ENCODE measurements at places on chromosomes 1 and 21. TPM values are rescaled to one million over a fixed set of nuclear protein-coding genes. Genes with fewer than 3 reads are reported as not detected.

SLC19A2 gene
- total RNA-seq: 6.1 TPM

DNA sequence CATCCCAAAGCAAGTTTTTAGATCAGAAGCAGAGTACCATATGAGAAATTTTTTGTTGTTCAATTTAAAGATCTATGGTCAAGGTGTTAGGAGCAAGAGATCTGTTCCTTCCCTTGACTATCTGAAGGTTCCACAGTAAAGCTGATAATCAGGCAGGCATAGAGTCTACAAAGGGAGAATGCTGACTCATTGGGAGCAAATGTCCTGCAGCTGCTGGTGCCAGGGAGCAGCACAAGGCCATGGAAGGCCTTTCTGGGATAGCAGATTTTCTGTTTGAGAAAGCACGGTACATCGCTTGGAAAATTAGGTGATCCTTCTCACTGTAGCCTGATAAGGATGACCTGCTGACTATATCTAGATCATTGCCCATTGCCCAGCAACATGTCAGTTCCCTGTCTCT is 210.1 kb upstream of the C1orf87 start:
- DNase-seq: no peak

DNA sequence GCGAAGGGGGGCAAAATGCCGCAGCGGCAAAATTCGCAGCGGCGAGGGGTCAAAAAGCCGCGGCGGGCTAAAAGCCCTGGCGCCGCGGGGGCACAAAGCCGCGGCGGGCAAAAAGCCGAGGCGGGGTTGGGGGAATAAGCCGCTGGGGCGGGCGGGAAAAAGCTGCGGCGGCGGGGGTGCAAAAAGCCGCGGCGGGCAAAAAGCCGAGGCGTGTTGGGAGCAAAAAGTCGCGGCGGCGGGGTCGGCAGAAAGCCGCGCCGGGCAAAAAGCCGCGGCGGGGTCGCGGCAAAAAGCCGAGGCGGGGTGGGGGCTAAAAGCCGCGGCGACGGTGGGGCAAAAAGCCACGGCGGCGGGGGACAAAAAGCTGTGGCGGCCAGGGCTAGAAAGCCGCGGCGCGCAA is 3902.5 kb downstream of the SRGAP2C start:
- no peak for DNase-seq

- no peak for DNase-seq
Measured at GRCh38 chr1:223006917-223007648, 136.0 kb downstream of the TLR5 start.

ALG6 gene
- 10.0 TPM for total RNA-seq

DNA sequence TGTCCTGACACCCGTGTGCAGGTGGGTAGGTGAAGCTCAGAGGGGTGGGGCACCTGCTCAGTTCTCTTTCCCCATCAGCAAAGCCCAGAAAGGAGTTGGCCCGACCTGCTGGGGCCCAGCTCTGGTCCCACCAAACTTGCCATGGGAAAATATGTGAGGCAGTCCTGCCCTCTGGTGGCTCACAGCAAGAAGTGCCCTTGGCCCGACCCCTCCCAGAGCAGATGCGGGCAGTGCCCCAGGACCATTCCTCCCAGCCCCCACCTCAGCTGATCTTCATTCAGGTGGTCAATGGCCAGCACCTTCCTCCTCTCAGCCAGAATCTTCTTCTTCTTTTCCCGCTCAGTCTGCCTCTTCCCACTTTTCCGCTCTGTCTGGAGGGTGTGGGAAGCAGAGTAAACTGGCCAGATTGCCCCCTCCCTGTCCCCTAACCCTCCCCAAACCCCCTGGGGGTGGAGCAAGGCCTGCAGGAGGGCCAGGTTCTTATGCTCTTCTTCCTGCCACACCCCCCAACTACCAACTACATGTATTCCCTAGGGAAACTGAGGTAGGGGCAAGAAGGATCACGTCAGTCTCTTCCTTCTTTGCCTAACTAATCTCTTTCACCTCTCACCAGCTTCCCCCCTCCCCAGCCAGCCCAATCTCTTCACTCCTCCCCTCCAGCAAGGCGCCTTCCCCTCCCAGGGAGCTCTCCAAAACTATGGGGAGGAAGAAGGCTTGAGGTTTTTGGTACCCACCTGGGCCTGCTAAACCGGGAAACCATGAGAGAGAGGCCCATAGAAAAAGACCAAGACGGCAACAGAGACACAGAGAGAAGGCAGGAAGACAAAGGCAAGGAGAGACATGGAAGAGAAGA is 15.6 kb downstream of the TNNT2 start:
- no peak for DNase-seq

ANXA9 gene
- total RNA-seq: 0.16 TPM

GRCh38 chr1:145795257-145795881 is 28.5 kb downstream of the RNF115 start:
- no peak for DNase-seq

DNA sequence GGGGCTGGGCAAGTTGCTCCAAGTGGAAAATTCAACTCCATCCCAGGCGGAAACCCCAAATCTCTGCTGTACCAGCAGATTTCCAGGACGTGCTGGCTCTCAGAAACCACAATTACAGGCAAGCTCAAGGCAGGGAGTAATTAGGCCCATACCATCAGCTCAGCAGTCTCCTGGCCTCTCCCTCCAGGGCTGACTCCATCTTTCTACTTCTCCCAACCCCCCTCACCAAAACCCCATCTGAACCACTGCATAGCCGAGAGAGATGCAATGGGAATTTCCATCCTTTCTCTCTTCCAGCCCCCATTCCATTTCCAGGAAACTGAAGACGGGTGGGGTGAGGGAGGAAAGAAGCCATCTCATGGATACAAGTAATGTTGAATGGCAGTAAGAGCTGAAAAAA is 41.2 kb downstream of the ARHGEF11 start:
- DNase-seq: no peak

- no peak for DNase-seq
Measured at GRCh38 chr1:213884942-213885341, 102.8 kb upstream of the PROX1 start.

CRP gene
- not detected for total RNA-seq

DNA sequence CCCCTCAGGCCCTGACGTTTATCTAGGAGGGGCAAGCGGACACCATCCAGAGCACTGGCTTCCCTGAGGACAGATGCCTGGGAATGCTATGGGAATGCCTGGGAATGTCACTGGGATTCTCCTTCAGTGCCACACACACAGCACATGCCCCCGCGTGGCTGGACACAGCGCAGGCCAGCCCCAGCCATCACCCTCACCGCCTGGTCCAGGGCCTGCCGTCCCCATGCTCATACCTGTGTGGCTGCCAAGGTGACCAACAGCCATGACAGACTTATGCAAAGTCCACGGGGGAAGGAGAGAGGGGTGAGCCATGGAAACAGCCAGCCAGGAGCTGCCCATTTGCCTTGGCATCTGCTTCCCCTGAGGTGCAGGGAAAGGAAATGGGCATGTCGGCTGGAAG is 5.7 kb upstream of the TAS1R2 start:
- DNase-seq: no peak

DNA sequence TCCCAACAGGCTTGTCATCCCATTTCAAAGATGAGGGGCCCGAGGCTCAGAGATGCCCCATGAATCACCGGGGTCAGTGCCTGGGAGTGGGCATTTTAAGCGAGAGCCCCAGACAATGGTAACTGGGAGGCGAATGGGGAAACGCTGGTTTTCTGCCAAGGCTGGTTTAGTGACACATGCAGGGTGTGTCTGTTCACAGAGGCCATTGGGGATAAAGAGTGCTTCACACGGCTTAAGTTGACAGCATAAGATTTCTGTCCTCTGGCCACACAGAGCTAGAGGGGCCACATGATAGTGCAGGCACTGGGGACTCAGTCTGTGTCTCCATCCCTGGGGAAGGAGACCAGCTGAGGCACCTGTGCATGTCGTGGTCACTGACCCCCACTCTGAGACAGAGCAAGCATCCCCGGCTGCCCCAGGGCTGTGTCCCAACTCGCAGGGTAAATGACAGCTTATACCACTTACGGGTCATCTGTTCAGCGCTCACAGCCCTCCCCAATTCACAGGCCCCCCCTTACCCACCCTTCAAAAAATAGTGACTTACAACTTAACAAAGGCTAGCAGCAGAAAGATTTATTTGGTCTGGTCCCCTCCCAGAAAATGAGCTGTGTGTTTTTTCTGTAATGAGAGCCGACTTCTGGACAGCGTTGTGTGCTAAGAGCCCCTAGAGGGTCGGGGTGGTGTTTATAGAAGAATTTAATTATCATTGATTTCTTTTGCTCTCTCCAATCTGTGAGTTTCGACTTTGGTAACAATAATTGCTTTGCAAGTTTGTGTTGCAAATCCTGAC is 34.9 kb upstream of the ARHGEF16 start:
- no peak for DNase-seq

- no peak for DNase-seq
Measured at GRCh38 chr1:36458910-36459309, 5.3 kb downstream of the MRPS15 start.

DNA sequence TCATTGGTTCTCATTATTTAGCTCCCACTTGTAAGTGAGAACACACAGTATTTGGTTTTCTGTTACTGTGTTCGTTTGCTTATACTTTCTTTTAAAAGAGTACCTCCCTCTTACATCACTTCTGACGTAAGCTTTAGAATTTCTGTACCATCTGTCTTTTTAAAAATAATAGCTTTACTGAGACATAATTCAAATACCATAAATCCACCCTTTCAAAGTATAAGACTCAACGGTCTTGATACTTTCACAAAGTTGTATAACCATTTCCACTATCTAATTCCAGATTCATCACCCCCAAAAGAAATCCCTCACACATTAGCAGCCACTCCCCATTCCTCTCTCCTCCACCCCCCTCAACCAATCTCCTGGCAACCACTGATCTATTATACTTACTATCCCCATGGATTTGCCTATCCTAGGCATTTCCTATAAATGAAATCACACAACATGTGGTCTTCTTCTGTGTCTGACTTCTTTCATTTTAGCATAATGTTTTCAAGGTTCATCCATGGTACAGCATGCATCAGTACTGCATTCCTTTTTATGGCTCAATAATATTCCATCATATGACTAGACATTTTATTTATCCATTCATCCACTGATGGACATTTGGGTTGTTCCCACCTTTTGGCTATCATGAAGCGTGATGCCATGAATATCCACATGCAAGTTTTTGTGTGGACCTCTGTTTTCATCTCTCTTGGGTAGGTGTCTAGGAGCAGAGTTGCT is 104.7 kb downstream of the HLCS start:
- DNase-seq: no peak

GRCh38 chr1:245380790-245381535 is 226.2 kb downstream of the KIF26B start:
- no peak for DNase-seq

SYT2 gene
- not detected for total RNA-seq

- no peak for DNase-seq
Measured at GRCh38 chr1:71666609-71667008, 585.8 kb upstream of the ZRANB2 start.

GRCh38 chr1:22714455-22714854 is 3.8 kb downstream of the EPHB2 start:
- no peak for DNase-seq
